ENCODE measurements at places on chromosomes 1 and 21.

- no peak for ATAC-seq
These were observed 62.8 kb downstream of the NVL start for GRCh38 chr1:224266915-224267856.

DNA sequence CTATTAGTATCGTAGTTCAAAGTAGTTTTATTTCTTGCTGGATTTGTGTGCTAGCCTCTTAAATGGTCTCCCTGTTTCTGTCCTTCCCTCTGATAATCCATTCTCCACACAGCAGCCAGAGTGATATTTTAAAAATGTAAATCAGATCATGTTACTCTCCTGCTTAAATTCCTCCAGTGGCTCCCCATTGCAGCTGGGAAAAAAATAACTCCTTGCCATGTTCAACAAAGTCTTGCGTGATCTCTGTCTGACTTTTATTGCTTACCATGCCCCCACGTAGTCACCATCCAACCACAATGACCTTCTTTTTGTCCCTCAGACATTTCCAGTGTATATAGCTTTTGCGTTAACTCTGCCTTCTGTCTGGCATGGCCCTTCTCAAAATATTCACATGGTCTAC, 178.8 kb downstream of the FGGY start:
- ATAC-seq, result no peak

GRCh38 chr21:33236766-33237165, 7.0 kb downstream of the IFNAR2 start:
- no peak for ATAC-seq

- no peak for ATAC-seq
These were observed 5.9 kb downstream of the TP73 start for GRCh38 chr1:3658231-3658615.

GRCh38 chr1:154320882-154321608, at the start of gene AQP10:
Gene AQP10 (plus strand): TSS chr1:154321093. CDS start chr1:154321156, 63 bp downstream.
- ATAC-seq, result peak; percentile 28

DNA sequence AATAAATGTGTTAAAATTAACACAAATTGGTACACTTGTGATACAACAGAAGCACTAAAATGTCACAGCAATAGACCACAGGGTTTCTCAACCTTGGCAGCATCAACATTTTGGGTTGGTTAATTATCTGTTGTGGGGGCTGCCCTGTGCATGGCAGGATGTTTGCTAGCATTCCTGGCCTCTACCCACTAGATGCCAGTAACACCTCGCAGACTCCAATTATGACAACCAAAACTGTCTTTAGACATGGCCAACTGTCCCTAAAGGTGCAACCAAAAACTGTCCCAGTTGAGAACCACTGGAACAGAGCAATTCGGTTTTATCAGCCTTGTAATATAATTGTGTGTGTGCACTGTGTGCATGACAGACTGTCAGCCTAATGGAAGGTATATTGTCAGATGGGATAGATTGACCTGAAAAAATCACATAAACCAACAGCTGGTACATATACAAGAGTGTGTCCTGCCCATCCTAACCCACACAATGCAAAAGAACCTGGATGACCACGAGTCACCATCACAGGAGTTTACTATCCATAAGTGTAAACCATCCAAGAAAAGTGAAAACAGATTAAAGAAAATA, 13.5 kb upstream of the ERG start:
- no peak for ATAC-seq

DNA sequence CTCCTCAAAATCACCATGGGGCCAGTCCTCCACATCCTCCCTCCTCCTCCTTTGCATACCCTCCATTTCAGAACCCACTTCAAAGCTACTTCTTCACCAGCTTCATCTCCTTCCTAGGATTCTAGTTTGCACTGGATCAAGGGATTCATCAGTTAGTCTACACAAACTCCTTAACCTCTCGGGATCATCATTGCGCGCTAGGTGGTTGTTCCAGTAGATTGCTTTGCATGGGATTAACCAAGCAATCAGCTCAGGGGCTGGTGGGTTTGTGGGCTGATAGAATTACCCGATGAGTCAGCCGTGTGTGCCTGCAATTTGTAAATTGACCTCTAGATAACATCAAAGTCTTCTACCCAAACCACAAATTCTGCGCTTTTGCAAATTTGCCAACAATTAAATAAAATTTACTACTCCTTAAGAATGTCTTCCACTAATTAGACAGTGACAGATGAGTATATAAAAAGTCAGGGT, 7.7 kb downstream of the KANK4 start:
- ATAC-seq, result no peak

DNA sequence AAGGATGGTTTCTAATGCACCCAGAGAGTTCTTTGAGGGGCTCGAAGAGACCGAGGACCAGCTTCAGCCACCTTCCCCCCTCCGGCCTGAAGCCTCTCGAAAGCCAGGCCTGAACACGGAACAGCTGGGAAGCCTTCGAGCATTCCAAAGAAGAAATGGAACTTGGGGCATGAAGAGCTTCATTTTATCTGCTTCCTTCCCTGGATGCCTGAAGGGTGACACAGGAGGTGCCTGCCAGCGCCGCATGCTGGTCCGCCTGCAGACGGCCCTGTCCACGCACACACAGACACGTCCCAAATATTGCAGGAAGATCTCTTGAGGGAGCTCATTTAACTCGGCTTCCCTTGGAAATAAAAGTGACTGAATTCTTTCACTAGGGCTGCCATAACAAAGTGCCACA, 73.7 kb downstream of the TOMM20 start:
- no peak for ATAC-seq

- no peak for ATAC-seq
These were observed 2.7 kb upstream of the YBX1 start for GRCh38 chr1:42679364-42679983.

- peak; percentile 22 for ATAC-seq
These were observed 642 bp upstream of the SLC16A1 start for GRCh38 chr1:112956544-112957132.

DNA sequence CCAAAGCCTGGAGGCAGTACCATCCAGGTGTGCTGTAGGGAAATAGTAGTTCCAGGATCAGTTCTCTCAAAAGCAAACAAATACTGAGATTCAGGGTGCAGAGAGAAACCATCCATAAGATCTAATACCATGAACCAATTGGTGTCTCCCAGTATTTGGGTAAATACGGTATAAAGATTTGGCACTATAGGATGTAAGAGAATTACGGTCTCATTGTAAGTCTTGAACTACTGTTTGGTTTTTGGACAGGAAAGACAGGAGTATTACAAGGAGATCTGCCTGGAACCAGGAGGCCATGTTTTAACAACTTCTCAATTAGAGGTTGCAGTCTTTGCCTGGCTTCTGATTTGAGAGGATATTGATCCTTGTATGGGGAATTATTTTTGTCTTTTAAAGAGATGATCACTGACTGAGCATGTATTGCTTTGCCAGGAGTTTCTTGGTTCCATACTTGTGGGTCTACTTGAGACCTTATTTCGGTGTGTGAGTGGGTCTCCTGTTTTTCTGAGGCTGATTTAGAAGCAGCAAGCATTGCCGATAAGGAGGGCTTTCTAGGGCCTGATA, 10.2 kb downstream of the AADACL4 start:
- no peak for ATAC-seq

GRCh38 chr1:203548892-203549291, 54.9 kb downstream of the OPTC start:
- no peak for ATAC-seq

DNA sequence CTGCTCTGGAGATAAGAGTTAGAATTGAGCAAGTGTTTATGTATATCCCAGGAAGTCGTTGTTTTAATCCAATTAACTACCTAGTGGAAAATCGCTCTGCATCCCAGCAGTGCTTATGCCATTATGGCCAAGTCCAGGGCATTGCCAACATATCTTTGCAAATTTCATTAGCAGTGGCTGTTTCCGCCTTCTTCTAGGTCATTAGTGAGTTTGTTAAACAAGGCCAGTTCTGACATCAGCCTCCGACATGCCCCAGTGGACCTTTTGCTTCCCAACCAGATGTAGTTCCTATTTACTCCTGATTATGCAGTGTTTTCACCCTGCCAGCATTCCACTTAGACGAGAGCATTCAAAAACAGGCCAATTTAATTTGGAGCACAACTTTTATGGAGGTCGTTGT, 106.8 kb upstream of the FAM78B start:
- ATAC-seq, result no peak

- ATAC-seq, result no peak
These were observed 333.9 kb downstream of the CAMTA1 start for GRCh38 chr1:7119156-7119555.

DNA sequence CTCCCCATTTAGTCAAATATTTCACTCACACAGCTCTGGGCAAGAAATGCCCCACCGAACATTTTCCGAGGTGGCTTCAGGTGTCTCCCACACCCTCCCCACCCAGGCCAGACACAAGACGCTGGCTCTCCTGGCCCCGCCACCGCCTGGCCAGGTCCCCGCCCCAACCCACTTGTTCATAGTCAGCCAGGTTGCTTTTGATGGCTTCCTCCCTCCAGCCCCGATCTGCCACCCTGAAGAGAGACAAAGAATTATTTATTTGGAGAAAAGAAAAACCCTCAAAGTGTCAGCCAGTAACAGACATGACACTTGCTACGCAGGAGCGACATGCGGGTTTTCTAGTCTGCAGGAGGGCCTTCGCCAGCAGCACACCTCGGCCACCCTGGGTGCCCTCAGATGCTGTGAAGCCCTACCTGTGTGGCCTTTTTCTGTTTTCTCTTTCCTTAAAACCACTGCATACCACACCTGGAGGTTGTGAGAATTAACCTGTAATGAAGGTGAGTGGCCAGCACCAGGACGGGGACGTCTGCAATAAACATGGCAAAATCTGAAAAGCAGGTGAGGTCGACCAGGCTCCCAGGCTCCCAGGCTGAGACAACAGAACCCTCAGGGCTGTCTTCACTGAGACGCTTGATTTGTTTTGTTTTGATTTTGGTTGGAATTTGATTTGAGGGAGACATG, 27.2 kb downstream of the SSBP3 start:
- no peak for ATAC-seq

- ATAC-seq, result peak; percentile 63
These were observed 28.1 kb upstream of the EPHA2 start for GRCh38 chr1:16183765-16184556.

DNA sequence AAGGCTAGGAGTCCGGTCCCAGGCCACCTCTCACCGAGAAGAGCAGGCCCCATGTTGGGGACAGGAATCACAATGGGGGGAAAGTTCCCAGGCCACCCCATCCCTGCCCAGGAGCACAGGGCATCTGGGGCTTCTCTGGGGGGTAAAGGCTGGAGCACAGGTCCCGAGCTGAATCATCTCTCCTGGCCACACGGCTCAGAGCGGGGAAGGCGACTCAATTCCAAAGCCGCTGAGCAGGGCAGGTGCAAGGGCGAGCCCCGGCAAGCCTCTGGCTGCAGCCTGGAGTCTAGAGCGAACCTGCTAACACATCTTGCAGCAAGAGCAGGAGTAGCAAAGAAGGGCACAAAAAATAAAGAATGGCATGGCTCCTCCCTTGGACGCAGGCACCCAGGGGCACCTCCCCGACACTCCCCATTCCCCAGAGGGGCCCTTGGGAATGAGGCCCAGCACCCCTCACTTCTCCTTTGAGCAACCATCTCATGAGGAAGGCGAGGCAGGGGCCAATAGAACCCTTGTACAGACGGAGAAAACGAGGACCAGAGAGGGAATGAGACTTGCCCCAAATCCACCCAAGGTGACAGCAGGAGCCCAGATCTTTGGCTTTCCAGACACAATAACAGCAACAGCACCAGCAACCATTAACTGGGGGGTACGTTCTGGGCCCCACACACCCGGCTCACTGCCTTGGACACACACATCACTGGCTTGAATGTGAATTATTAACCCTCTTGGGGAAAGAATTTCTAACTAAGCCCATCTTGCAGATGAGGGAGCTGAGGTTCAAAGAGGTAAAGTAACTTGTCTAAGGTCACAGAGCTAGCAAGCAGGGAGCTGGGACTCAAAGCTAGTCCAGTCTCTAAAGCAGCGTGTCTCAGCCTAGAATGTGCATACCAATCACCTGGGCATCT, 20.7 kb upstream of the ALDH4A1 start:
- ATAC-seq, result peak; percentile 51

DNA sequence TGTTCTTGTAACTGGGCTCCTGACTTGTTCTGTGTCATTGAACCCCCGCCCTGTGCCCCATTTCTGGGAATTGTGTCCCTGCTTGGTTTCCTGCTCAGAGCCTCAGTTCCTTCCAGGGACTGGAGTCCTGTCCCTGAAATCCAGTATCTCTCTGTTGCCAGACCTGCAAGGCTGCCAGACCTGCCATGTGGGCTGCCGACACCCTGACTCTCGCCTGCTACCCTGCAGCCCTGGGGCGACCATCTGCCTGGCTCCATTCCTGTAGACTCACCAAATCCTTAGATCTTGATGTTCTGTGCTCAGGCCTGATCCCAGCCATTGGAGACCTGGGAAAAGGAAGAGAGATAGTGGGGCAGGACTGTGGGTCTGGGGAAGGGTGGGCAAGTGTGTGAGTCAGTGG, 383.3 kb upstream of the PROX1 start:
- ATAC-seq, result no peak

GRCh38 chr1:41161846-41162245, 80.3 kb downstream of the SCMH1 start:
- ATAC-seq, result no peak

GRCh38 chr1:206430031-206430983, 40.0 kb upstream of the IKBKE start:
- ATAC-seq, result no peak

DNA sequence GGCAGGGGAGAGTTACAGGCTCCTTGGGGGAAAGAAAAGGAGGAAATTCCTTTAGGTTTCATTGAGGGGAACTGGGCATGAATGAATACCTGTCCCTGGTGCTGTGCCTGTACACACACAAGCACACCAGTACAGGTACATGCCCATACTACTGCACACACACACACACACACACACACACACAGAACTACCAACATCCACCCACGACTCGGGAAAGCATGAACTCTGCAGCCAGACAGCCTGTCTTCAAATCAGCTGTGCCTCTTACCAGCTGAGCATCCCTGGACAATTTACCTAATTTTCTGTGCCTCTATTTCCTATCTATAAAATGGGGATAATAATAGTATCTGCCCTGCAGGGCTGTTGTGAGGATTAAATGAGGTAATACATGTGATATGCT, 7.2 kb upstream of the GRIK3 start:
- ATAC-seq, result no peak

GRCh38 chr1:28898405-28898881, 15.9 kb upstream of the EPB41 start:
- no peak for ATAC-seq

GRCh38 chr1:75174031-75174760, 40.0 kb downstream of the LHX8 start:
- ATAC-seq, result no peak

All from esophagus mucosa (tissue), 1 donor.